ENCODE measurements at places on chromosomes 2 and 18. TPM values are rescaled to one million over a fixed set of nuclear protein-coding genes. Genes with fewer than 3 reads are reported as not detected.
A peak's percentile ranks its signal among the peaks of the same experiment; 100 is the strongest.

SLC8A1 gene
- 27.1 TPM for total RNA-seq

SFTPB gene
- not detected for total RNA-seq

DNA sequence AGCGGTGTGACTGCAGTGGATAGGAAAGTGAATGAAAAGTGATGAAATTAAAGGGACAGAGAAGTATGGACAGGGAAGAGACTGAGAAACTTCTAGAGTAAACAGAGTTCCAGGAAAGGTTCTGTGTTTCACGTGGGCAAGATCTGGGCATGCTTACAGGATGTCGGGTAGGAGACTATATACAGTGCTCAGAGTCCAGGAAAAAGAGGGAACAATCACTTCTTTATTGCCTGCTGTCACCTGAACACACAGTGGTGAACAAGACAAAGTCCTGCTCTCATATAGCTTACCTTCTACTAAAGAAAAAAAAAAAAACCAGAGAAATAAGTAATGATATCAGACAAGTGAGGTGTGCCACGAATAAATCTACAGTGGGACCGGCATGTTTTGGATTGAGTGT lies 2.4 kb downstream of the LRPPRC start:
- peaks cover 50% of the 10 kb centered on the region for H3K36me3 ChIP-seq
- H3K27me3 ChIP-seq: no peaks in the 10 kb centered on the region
- H3K4me3 ChIP-seq: no peak overlapping the region
- DNase-seq: no peak
- H3K27ac ChIP-seq: no peak overlapping the region
- no peaks in the 10 kb centered on the region for H3K4me1 ChIP-seq

GRCh38 chr18:12308386-12309100 lies 502 bp downstream of the TUBB6 start:
- H3K4me3 ChIP-seq: peak overlapping the region; percentile 75
- H3K27ac ChIP-seq: peak overlapping the region; percentile 67
- H3K36me3 ChIP-seq: peaks cover 31% of the 10 kb centered on the region
- H3K4me1 ChIP-seq: no peaks in the 10 kb centered on the region

DNA sequence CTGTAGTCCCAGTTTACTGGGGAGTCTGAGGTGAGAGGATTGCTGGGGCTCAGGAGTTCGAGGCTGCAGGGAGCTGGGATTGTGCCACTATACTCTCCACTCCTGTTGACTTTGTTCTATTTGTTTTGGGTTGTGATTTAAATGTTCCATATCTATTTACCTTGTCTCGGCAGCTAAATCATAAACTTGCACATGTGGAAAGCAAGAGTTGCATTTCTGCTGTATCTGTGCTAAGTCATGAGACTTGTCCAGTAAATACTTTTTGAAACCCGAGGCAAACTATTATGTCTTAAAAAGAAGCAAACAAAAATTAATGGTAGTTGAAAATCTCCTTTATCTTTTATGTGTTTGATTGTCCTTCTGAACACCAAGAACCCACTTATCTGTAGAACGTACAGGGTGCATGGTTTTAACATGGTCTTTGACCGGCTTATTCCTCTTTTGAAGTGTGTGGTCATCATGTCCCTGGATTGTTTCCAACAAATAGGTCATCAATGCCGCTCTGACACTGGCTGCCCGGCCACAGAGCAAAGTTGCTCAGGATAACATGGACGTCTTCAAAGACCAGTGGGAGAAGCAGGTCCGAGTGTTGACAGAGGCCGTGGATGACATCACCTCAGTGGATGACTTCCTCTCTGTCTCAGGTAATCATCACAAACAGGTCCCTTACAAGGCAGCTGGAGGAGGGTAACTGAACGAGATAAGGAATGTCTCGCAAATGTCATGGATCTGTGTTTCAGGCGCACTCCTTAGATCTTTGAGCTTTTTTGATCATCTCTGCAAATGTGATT lies 241.1 kb upstream of the LRRTM1 start:
- no peaks in the 10 kb centered on the region for H3K36me3 ChIP-seq
- no peaks in the 10 kb centered on the region for H3K4me1 ChIP-seq
- no peak for DNase-seq
- H3K4me3 ChIP-seq: no peak overlapping the region
- H3K27me3 ChIP-seq: no peaks in the 10 kb centered on the region

DNA sequence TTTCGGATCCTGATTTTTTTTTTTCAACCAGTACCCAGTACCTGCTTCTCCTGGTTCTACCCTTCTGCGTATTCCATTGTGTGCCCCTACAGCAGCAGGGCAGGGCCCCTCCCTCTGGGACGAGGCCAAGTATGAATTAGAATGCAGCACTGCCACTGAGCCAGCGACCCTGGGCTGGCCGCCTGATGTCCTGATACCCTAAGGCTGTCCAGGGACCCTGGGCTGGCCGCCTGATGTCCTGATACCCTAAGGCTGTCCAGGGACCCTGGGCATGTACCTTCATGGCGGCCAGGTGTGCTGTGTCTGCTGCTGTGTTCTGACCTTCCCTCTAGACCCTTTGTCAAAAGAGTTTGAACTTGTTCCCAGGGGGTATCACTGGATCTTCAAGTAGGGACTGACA lies 42.9 kb downstream of the CABLES1 start:
- no peak overlapping the region for H3K4me3 ChIP-seq
- H3K27ac ChIP-seq: no peak overlapping the region
- no peak for DNase-seq
- H3K4me1 ChIP-seq: no peaks in the 10 kb centered on the region
- H3K36me3 ChIP-seq: no peaks in the 10 kb centered on the region
- H3K27me3 ChIP-seq: no peaks in the 10 kb centered on the region

Data from SJCRH30 (cell line).